NCI-H82 (cell line): ENCODE measurements at places on chromosomes 1 and 21.

GRCh38 chr21:45491056-45491455 is 51.2 kb downstream of the SLC19A1 start:
- DNase-seq, result no peak

DNA sequence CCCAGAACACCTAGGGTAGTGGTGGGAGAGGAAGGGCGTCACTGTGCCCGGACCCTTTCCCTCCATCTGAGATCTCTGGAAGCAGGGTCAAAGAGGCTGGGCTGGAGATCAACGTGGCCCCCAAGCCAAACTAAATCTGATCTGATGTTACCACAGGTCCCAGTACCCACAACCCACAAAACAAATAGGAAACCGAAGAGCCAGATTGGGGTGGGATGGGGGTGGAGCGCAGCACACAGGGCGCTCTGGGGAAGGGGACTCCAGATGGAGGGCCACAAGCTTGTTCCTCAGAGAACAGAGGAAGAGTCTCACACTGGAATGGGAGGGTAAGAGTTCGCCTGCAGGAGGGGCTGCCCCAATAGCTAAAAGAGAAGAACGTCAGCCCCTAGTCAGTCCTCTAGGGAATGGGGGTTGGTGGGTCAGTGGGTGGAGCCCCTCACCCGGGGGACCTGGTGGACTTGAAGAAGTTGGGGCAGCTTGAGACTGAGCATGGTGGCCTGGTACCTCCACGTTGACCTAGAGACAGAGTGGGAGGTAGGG is 1.5 kb downstream of the PAQR6 start:
- DNase-seq, result peak; percentile 74

DNA sequence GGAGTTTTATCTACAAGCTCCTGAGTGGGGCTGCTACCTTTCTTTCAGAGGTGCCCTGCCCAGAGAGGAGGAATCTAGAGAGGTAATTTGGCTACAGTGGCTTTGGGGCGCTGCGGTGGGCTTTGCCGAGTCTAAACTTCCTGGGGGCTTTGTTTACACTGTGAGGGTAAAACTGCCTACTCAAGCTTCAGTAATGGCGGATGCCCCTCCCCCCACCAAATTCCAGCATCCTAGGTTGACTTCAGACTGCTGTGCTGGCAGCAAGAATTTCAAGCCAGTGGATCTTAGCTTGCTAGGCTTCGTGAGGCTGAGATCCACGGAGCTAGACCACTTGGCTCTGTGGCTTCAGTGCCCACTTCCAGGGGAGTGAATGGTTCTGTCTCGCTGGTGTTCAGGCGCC is 43.9 kb downstream of the SWT1 start:
- DNase-seq, result no peak

DNA sequence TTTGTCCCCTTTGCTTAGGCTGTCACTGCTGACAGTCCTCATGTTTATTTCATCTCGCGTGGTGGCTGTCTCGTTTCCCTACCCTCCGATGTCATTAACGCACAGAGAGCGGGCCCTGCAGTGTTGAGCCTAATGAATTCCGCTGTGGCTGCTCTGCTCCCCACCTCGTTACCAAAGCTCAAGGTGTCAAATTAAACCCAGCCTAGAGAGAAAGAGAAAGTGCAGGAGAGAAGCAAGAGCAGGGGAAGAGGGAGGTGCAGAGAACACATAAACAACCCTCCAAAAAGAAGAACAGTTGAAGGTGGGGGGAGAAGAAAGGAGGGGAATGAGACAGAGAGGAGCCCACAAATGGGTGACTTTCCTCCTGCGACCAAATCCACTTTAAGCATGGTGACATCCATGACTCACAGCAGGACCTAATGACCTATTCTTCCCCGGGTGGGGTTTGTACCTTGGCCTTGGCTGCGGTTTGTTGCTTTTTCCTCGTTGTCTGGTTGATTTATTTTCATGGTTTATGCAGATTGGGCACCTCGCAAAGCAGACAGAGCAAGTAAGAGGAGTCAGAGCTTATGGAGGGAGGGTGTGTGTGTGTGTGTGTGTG is 92.5 kb downstream of the PBX1 start:
- DNase-seq, result no peak

DNA sequence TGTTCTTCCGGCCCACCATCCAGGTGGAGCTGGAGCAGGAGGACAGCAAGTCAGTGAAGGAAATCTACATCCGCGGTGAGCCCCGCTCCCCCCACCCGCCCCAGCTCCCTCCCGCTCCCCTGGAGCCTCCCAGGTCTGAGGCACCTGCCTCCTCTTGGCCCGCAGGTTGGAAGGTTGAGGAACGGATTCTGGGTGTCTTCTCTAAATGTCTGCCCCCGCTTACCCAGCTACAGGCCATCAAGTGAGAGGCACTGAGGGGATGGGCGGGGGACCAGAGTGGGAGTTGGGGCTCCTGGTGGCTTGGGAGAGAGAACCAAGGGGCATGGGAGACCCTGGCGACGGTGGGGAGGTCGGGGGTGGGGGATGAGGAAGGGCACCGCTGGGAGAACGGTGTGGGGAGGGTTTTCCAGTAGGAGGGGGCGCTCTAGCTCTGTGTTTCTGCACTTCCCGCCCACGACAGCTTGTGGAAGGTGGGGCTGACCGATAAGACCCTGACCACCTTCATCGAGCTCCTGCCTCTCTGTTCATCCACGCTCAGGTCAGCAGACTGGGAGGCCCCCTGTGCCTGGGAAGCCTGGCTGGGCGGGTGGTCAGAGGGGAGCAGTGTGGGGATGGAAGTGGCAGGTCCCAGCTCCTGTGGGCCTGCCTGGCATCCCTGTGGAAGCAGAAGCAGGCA is 4.2 kb downstream of the LRRC71 start:
- peak; percentile 36 for DNase-seq
